ENCODE measurements at places on chromosomes 5 and 9.

DNA sequence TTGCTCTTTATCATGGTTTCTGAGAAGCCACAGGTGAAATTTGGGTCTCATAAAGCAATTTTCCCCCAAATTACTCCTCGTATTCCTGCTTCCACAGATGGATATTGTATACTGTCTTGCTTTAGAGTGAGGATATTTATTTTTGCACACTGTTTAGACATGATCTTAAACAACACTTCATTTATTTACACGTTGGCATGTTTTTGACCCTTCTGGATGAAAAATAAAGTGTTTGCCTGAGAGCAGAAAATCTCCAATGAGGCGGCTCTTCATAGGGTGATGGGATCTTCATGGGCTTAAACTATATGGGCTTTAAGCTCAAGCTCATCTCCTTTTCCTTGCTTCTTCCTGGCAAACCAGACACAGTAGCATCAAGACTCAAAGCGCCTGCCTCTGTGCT lies 148.4 kb downstream of the MACROH2A1 start:
- H3K36me3 ChIP-seq: no peaks in the 10 kb centered on the region
- H3K4me1 ChIP-seq: peaks cover 40% of the 10 kb centered on the region
- H3K27ac ChIP-seq: no peak overlapping the region
- no peaks in the 10 kb centered on the region for H3K27me3 ChIP-seq

GRCh38 chr9:111957856-111958631 lies 61.4 kb downstream of the UGCG start:
- peaks cover 19% of the 10 kb centered on the region for H3K4me1 ChIP-seq
- no peak for DNase-seq
- H3K4me3 ChIP-seq: no peak overlapping the region
- H3K36me3 ChIP-seq: no peaks in the 10 kb centered on the region
- H3K27ac ChIP-seq: peak overlapping the region; percentile 27
- H3K27me3 ChIP-seq: no peaks in the 10 kb centered on the region

DNA sequence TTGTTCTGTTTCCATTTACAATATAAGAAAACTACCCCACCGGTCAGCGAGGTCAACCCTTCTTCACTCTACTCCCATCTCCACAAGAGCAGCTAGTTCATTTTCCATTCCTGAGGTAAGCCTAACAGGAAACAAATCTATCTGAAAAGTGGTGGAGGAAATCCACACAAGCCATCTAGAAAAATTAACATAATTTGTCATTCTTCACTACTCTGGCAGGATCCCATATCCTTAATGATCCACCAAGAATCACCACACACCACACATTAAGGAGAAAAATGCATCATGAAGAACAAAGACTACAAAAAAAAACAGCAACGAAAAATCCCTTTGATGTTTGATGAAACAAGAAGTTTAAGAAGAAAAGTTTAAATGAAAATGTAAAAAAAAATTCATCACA lies 1771.0 kb downstream of the EFNA5 start:
- no peaks in the 10 kb centered on the region for H3K4me1 ChIP-seq
- H3K27me3 ChIP-seq: no peaks in the 10 kb centered on the region
- H3K4me3 ChIP-seq: no peak overlapping the region
- no peak for DNase-seq

GRCh38 chr5:83378624-83379289 lies 92.8 kb upstream of the VCAN start:
- no peak overlapping the region for H3K4me3 ChIP-seq
- H3K36me3 ChIP-seq: no peaks in the 10 kb centered on the region
- H3K27me3 ChIP-seq: no peaks in the 10 kb centered on the region
- H3K4me1 ChIP-seq: no peaks in the 10 kb centered on the region
- H3K27ac ChIP-seq: no peak overlapping the region

GRCh38 chr5:141844414-141845097 lies 33.7 kb downstream of the PCDH1 start:
- no peak for DNase-seq
- H3K4me1 ChIP-seq: peaks cover 22% of the 10 kb centered on the region

- no peaks in the 10 kb centered on the region for H3K27me3 ChIP-seq
- H3K4me1 ChIP-seq: peaks cover 13% of the 10 kb centered on the region
- H3K4me3 ChIP-seq: peak overlapping the region; percentile 97
- H3K27ac ChIP-seq: peak overlapping the region; percentile 88
- no peaks in the 10 kb centered on the region for H3K36me3 ChIP-seq
Observed at GRCh38 chr9:19408316-19408692, 505 bp upstream of the ACER2 start.

DNA sequence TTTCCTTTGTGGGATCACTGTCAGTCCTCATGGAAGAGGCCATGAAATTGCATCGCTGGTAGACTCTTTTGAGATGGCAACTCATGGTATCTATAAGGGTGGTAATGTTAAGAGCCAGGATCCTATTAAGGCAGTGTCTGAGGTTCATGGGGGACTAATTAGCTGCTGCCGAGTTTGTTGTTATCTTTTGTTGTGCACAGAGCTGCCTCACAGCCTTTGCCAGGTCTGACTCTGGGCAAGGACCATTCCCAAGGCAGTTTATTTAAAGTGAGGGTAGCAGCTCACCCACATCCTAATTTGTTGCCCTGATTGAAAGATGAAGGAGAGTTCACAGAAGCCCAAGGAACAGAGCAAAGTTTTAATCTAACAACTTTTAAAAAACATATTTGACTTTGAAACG lies 7.9 kb downstream of the SMARCA2 start:
- DNase-seq: no peak
- no peak overlapping the region for H3K4me3 ChIP-seq
- peaks cover 96% of the 10 kb centered on the region for H3K4me1 ChIP-seq
- no peaks in the 10 kb centered on the region for H3K27me3 ChIP-seq
- H3K36me3 ChIP-seq: no peaks in the 10 kb centered on the region

DNA sequence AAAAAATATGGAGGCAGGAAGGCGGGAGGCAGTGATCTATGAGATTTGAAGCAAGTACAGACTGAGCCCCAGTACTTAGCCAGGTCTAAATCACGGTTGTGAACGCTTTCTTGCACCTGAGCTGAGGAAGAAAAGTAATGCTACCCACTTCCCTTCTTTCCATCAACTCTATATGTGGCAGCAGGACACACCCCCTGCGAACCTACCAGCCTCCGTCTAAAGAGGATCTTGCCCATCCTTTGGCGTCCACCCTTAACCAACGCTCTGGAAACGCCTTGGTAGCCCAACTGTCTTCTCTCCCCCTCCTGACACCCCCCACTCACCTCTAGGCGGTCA lies 545 bp downstream of the HMGCS1 start:
- H3K27ac ChIP-seq: peak overlapping the region; percentile 89
- no peaks in the 10 kb centered on the region for H3K27me3 ChIP-seq
- peaks cover 29% of the 10 kb centered on the region for H3K4me1 ChIP-seq
- DNase-seq: no peak
- H3K36me3 ChIP-seq: no peaks in the 10 kb centered on the region

DNA sequence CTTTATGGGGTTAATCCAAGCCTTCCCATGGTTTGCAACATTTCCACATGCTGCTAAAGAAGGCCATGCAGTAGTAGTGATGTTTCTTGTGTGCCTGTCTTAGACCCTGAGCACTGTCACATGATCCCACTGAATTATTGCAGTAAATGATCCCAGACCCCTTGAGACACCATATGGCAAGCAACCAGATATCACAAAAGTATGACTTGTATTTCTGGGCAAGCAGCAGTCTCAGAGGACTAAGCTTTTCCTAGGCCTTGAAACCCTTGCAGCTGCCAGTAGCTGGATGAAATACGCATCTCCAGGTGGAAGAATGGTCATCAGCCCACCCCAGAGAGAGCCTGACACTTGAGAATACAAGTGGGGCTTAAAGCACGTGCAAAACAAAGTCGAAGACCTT lies 41.8 kb downstream of the CDO1 start:
- H3K4me3 ChIP-seq: no peak overlapping the region
- peak; percentile 39 for DNase-seq
- H3K4me1 ChIP-seq: no peaks in the 10 kb centered on the region

DNA sequence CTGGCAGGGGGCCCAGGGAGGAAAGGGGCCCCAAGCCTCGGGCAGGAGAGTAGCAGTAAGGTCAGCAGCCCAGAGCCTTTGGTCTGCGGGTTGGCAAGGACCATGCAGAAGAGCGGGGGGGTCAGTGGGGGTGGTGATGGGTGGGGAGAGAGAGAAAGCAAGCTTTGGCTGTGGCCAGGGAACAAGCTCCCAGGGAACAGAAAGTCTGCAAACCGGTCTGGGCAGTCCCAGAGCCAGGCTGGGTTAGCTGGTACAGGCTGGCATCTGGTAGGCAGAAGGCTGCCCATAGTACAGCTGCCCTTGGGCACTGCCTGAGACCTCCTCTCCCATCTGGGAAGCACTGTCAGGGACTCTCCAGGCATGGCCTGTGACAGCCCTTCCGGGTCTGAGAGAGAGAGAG lies 10.5 kb upstream of the EPB41L4B start:
- no peaks in the 10 kb centered on the region for H3K4me1 ChIP-seq
- no peak overlapping the region for H3K27ac ChIP-seq
- H3K36me3 ChIP-seq: no peaks in the 10 kb centered on the region
- H3K4me3 ChIP-seq: no peak overlapping the region
- no peaks in the 10 kb centered on the region for H3K27me3 ChIP-seq

GRCh38 chr5:111425205-111425604 lies 87.1 kb downstream of the STARD4 start:
- no peak overlapping the region for H3K4me3 ChIP-seq
- H3K27me3 ChIP-seq: no peaks in the 10 kb centered on the region
- no peak overlapping the region for H3K27ac ChIP-seq
- H3K36me3 ChIP-seq: no peaks in the 10 kb centered on the region
- no peak for DNase-seq

DNA sequence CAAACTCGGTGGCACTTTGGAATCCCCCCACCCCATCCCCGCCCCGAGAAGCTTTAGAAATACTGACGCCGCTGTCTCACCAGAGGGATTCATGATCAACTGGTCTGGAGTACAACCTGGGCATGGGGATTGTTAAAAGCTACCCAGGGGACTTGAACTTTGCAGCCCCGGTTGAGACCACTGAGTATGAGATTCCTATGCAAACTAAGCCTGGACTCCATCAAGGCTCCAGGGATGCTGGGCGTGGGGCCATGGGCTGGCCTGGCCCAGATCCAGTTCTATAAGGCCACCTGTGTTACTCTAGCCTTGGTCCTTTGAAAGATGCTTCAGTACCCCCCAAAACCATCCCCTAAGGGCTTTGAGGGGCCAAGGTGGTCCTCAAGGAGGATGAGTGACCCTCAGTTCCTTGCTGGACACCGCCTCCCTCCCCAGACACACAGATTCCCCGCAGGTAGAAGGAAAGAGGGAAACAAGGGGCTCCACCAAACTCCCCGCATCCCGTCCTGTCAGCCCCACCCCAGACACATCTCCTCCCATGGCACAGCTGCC lies 68.5 kb downstream of the MRPL36 start:
- no peaks in the 10 kb centered on the region for H3K36me3 ChIP-seq

DNA sequence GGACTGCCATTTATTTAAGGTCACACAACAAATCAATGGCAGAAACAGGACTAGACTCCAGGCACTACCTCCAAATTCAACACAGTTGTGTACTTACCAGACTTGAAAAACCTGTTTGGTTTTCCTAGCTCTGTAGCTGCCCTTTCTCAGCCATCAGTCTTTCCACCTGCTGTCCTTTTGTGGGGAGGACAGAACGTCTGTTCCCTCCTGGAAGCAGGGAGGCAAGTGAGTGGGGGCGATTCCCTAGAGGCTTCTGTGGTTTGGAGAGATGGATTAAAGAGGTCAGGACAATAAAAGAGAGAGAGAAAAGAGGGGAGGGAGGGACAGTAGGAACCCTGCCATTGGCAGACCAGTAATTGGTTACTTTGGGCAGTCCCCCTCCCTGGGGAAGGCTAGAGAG lies 14.7 kb downstream of the ASTN2 start:
- H3K27me3 ChIP-seq: no peaks in the 10 kb centered on the region
- H3K27ac ChIP-seq: no peak overlapping the region
- no peak for DNase-seq
- no peaks in the 10 kb centered on the region for H3K36me3 ChIP-seq

- no peaks in the 10 kb centered on the region for H3K4me1 ChIP-seq
- H3K27me3 ChIP-seq: no peaks in the 10 kb centered on the region
- no peak overlapping the region for H3K27ac ChIP-seq
- no peak for DNase-seq
- H3K36me3 ChIP-seq: no peaks in the 10 kb centered on the region
Observed at GRCh38 chr9:101562966-101563365, 29.3 kb downstream of the RNF20 start.

GRCh38 chr5:6598351-6598900 lies 34.4 kb downstream of the NSUN2 start:
- H3K36me3 ChIP-seq: no peaks in the 10 kb centered on the region
- DNase-seq: no peak
- peak overlapping the region; percentile 71 for H3K27ac ChIP-seq
- no peaks in the 10 kb centered on the region for H3K4me1 ChIP-seq
- no peak overlapping the region for H3K4me3 ChIP-seq

- DNase-seq: no peak
- H3K4me1 ChIP-seq: no peaks in the 10 kb centered on the region
- H3K4me3 ChIP-seq: no peak overlapping the region
Observed at GRCh38 chr9:33430942-33431341, 16.5 kb downstream of the AQP3 start.

DNA sequence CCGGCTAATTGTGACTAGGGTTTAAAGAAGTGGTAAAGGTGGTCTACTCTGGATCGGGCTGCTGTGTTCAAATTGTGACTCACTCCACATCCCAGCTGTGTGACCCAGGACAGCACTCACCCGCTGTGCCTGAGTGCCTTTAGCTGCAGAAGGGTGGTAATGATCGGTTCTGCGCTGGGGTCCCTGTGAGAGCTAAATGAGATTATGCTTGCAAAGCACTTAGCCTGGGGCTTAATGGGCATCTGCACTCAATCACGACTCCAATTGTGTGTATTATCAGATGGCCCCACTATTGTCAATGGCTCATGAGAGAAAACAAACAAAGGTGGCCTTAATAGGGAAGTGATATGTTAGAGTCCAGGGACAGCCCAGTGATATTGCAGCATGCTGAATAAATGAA lies 25.1 kb upstream of the TBC1D2 start:
- no peak overlapping the region for H3K4me3 ChIP-seq
- H3K27me3 ChIP-seq: peaks cover 9% of the 10 kb centered on the region
- H3K27ac ChIP-seq: no peak overlapping the region
- no peak for DNase-seq
- no peaks in the 10 kb centered on the region for H3K4me1 ChIP-seq

DNA sequence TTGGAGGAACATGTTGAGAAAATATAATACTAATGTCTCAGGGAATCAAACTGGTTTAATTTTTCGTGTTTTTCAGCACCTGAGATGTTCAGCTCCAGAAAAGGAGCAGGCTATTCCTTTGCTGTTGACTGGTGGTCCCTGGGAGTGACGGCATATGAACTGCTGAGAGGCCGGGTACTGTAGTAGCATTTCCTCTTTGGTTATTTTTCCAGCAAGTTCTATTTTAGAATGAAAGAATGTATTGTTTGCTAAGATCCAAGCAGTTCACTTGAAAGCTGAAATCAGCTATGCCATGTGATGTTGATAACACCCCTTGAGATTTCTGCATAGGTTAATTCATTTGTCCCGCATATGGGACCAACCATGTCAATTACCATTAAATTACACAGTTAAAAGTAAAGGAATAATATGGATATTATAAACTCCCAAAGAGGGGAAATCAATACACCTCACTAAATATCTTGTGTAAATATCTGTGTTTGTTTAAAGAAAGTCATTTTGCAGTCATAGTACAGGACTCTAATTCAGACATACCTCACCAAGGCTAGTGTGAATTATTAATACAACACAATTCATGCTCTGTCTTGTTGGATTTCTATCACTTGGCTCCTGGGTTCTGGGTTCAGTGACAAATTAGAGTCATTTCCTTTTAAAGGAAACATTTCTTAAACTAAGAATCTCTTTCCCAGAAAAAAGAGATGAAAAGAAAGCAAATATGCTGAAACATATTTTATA lies 126.8 kb downstream of the STK32A start:
- H3K4me3 ChIP-seq: no peak overlapping the region
- H3K27ac ChIP-seq: no peak overlapping the region

- H3K27ac ChIP-seq: no peak overlapping the region
- no peak overlapping the region for H3K4me3 ChIP-seq
- no peaks in the 10 kb centered on the region for H3K36me3 ChIP-seq
- H3K4me1 ChIP-seq: peaks cover 9% of the 10 kb centered on the region
Observed at GRCh38 chr9:132152231-132152630, 9.6 kb upstream of the NTNG2 start.

Data from gastrocnemius medialis (tissue), 4 donors.